T-helper 22 cell (primary cell): ENCODE measurements at places on chromosomes 11 and 22.

DNA sequence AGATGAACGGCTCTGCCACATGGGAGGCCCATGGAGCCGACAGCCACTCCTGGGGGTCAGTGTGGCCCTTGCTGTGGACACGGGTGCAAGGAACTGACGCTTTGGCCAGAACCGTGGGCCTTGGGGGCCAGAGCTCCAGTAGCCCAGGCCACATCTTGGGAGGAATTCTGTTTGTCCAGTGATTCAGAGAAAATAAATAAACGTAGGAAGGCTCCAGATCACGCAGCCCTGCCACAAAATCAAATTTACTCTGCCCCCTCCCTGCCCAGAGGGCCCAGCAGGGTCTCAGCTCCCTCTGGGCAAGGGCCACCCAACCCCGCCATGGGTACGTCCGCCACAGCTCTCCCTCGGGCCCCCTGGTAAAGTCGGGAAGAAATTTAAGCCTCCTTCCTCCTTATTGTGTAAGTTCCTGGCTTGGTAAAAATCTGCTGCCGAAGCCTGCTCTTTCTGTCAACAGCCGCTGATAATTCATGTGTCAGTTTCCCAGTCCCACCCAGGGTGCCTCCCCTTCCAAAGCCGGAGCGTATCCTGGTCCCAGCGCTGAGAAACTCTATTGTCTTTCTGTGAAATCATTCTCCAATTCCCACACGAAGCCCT lies 6.9 kb upstream of the MUC5AC start:
- DNase-seq = no peak

DNA sequence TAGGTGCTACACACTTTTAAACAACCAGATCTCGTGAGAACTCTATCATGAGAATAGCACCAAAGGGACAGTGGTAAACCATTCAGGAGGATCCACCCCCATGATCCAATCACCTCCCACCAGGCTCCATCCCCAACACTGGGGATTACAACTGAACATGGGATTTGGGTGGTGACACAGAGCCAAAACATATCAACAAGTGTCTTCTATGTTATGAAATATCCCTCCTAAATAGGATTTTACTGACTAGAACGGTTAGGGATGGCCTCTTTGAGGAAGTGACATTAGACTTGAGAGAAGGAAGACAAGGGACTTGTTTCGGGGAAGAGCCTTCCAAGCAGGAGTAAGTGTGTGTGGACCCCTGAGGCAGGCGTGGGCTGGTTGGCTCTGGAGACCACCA lies 11.9 kb upstream of the MRPL11 start:
- DNase-seq = no peak

DNA sequence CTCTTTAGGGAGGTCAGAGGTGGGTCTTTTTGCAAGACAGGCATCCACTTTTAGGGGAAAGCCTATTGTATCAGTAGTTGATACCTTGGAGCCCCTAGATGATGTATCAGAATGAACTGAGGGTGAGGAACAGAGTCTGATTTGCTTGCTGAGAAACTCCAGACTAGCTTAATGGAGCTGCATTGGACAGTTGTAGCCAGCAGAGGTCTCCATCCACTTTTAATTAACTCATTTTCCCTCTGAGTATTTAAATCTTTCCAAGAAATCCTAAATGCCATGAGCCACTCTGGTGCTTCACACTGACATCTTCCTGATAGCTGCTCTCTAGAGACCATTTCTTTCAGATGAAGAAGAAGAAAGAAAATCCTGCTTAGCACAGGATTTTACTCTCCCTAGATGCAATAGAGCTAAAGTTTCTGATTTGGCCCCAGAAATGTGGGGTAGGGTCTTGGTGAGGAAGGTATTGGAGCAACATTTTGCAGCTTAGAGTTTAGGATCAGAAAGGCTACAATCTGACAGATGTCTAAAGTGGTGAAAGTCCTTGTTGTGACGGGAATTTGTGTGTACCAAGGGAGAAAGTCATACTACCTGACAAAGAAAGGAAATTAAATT lies 38.0 kb downstream of the EXT2 start:
- DNase-seq = no peak

DNA sequence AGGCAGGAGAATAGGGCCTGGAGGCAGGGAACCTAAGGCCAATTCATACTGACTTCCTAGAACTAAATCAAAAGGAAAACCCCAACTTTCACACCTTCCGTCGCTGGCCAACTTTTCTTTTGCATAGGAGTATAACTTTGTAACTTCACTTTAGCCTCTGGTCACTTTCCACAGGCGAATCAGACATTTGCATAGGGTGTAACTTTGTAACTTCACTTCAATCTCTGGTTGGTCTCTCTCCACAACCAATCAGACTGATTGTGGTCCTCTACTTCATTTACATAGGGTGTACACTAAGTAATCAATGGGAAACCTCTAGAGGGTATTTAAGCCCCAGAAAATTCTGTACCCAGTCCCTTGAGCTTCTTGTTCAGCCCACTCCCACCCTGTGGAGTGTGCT lies 11.5 kb upstream of the TMPRSS4 start:
- no peak for DNase-seq

DNA sequence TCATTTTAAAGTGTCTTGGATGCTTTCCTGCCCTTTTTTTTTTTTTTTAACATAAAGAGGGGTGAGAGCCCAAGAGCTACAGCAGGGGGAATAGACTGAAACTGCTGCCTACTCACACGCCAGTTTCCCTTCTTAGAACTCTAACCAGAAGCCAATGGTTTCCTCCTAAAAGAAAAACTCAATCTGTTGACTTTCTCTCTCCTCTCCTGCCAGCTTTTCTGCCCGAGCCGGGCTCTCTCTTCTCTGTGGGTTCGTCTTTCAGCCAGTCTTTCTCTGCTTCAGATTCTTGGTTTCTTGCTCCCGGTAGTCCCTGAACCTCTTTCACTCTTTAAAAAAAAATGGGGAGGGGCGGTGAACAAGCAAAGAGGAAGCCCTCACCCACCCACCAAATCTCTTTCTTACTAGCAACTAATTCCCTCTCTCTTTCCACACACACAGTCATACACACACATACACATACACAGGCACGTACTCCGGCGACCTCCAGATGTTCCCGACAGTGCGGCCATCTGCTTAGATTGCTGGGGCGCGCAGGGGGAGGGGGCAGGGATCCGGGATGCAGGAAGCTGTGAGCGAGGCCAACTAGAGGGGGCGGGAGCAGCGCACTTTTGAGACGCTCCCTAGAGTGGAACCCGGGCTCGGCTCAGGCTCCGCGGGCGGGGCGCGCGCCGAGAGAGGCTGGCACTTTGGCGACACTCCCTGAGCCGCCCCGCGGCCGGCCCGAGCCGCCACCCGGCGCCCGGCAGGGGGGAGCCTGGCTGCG lies 444 bp upstream of the TSKU start:
- no peak for DNase-seq

DNA sequence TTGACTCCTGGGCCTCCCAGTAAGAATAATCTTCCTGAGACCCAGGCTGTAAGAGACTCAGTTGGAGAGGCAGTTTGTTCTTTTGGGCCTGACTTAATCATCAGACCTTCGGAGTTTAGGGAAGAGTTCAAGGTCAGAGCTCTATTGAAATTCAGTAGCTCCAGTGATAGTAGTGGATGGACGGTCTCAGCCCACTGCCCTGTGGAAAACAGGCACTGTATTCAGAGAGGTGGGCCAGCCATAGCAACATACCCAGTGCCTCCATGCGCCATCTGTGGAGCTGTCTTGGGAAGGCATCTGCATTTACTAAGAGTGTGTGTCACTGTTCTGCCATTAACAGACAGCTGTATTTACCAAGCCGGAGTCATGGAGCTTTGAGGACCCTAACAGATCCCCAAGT lies 2.9 kb downstream of the SMARCB1 start:
- no peak for DNase-seq

DNA sequence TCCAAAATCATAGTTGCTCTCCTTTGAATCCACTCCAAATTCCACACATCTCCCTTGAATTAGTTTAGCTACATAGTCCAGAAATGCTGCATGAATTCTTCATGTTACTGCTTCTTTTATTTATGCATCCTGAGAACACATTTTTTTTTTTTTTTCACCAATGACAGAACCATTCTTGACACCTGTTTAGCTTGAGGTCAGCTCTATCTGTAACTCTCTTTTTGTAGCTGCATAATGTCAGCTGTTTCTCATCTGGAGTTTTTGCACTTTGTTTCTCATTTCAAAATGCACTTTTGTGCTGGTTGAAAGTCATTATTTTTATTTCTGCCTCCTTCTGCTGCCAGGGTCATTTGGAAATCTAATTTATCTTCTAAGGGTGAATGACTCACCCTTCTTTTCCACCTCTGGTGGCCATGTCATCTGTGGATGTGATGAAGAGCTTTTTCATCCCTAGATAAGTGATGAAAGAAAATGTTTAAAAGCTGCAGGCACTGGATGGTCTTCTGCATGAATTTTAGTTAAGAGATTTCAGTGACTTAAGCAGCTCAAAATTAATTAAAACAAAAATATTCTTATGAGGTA lies 93.7 kb downstream of the JRKL start:
- no peak for DNase-seq

- no peak for DNase-seq
Measured at GRCh38 chr11:3901249-3902025, 46.0 kb downstream of the STIM1 start.

GRCh38 chr22:37274380-37274862 lies 7.9 kb upstream of the CYTH4 start:
- no peak for DNase-seq
